Activated naive CD8-positive, alpha-beta T cell treated with anti-CD3 and anti-CD28 coated beads, Interleukin-2, amount 10 ng/mL, durations not matched to agents 7 days and 5 days (primary cell): ENCODE measurements at places on chromosomes 2 and 18.

- H3K4me3 ChIP-seq: no peak overlapping the region
- no peak for DNase-seq
- H3K36me3 ChIP-seq: peaks cover 2% of the 10 kb centered on the region
- peaks cover 22% of the 10 kb centered on the region for H3K27me3 ChIP-seq
- no peak overlapping the region for H3K27ac ChIP-seq
These were observed 48.1 kb downstream of the CYRIA start for GRCh38 chr2:16617282-16618266.

DNA sequence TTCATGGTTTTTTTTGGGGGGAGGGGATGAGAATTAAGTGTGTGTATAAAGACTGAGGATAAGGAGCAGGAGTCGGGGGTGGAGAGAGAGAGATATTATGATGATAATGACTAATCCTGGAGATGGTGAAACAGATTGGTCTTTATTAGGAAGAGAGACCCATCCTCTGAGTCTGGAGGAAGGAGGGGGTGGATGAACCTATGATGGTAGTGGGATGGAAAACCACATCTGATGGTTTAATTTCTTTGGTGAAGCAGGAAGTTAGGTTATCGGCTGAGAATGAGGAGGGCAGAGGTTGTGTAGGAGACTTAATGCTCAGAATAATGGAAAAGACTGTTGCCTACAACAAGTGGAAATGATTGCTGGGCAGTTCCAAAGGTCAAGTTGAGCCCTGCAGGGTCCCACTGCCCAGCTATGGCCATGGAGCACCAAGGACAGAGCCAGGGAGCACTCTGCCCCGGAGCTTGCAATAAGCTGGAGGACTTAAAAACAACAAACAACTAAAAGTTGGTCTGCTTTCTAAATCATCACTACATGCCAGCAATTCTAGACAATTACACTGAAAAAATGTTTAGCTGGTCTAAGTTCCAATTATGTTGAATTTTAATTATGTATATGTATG is 7.9 kb downstream of the SLC16A14 start:
- peaks cover 9% of the 10 kb centered on the region for H3K4me1 ChIP-seq
- H3K4me3 ChIP-seq: peak overlapping the region; percentile 3
- H3K36me3 ChIP-seq: peaks cover 8% of the 10 kb centered on the region
- no peak overlapping the region for H3K27ac ChIP-seq

GRCh38 chr2:170122883-170123547 is 54.9 kb upstream of the MYO3B start:
- H3K4me1 ChIP-seq: no peaks in the 10 kb centered on the region
- no peak overlapping the region for H3K27ac ChIP-seq
- H3K36me3 ChIP-seq: no peaks in the 10 kb centered on the region

GRCh38 chr2:195121341-195121740 is 535.7 kb upstream of the SLC39A10 start:
- no peak for DNase-seq
- no peaks in the 10 kb centered on the region for H3K27me3 ChIP-seq
- H3K4me1 ChIP-seq: no peaks in the 10 kb centered on the region
- no peak overlapping the region for H3K27ac ChIP-seq

- DNase-seq: no peak
- no peaks in the 10 kb centered on the region for H3K27me3 ChIP-seq
- peaks cover 2% of the 10 kb centered on the region for H3K36me3 ChIP-seq
- H3K4me1 ChIP-seq: peaks cover 19% of the 10 kb centered on the region
- no peak overlapping the region for H3K27ac ChIP-seq
These were observed 11.2 kb downstream of the PMAIP1 start for GRCh38 chr18:59910967-59911366.

GRCh38 chr2:2547451-2547850 is 216.4 kb upstream of the MYT1L start:
- no peak overlapping the region for H3K27ac ChIP-seq
- no peaks in the 10 kb centered on the region for H3K4me1 ChIP-seq
- no peak overlapping the region for H3K4me3 ChIP-seq
- H3K27me3 ChIP-seq: no peaks in the 10 kb centered on the region

DNA sequence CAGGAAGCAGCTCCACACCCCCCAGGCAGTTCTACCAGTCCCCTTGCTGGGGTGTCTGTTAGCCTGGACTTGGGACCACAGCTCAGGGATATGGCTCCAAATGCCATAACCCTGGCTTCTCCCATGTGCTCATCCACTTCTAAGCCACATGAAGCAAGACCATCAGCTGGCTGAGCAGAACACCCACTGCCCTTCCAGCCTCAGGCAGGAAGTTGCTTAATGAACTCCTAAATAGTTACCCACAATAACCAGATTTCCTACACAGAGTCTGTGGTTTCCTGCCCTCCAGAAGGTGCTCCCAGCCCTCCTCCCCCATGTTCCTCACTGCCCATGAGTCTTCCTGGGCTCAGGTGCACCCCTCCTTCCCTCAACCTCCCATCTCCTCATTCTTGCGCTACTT is 98.3 kb upstream of the EPC2 start:
- no peaks in the 10 kb centered on the region for H3K27me3 ChIP-seq
- H3K4me3 ChIP-seq: peak overlapping the region; percentile 38
- no peak for DNase-seq
- H3K27ac ChIP-seq: peak overlapping the region; percentile 86
- peaks cover 18% of the 10 kb centered on the region for H3K4me1 ChIP-seq

- no peaks in the 10 kb centered on the region for H3K36me3 ChIP-seq
- peaks cover 40% of the 10 kb centered on the region for H3K4me1 ChIP-seq
- no peak overlapping the region for H3K4me3 ChIP-seq
- no peak overlapping the region for H3K27ac ChIP-seq
These were observed 4.5 kb upstream of the GPR55 start for GRCh38 chr2:230929381-230930148.

GRCh38 chr18:41879256-41879655 is 75.8 kb upstream of the PIK3C3 start:
- DNase-seq: no peak
- no peaks in the 10 kb centered on the region for H3K36me3 ChIP-seq

DNA sequence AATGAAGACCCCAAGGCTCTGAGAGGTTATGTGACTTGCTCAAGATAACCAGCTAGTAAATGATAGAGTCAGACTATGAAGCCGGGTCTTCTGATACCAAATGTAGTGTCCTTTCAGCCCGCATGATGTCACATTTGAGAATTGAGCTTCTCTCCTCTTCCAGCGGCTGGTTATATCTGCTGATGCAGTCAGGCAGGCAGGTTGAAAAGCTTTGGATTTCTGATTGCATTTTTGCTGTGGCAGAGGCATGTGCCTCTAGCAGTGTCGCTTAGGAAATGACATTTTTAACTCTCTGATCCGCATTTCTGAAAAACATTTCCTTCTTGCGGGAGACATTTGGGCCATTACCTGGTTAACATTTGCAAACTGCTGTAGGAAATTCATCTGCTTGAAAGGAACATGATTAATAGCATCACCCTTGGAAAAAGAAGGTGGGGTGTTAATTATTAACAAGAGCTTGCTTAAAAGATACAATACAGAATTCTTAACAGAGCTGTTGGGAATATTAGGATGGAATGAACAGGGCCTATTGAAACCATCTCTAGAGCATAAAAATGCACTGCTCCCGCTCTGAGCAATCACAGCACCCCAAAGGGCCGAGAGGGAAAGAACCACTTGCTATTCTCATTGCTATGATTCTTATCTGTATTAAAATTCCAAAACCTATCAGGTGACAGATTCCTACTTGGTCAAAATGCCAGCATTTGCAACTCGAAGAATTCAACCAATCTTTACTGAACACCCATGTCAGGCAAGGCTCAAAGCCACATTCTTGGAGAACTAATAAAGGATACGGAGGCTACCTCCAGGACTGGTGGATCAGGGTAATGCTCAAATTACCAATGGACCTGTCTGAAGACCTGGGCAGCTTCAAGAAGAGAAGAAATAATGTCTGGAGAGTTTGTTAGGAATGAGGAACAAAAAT is 25.9 kb downstream of the MRO start:
- no peak overlapping the region for H3K4me3 ChIP-seq
- no peaks in the 10 kb centered on the region for H3K36me3 ChIP-seq
- peaks cover 33% of the 10 kb centered on the region for H3K27me3 ChIP-seq
- no peaks in the 10 kb centered on the region for H3K4me1 ChIP-seq

- peaks cover 56% of the 10 kb centered on the region for H3K27me3 ChIP-seq
- peak overlapping the region; percentile 55 for H3K4me3 ChIP-seq
- no peak overlapping the region for H3K27ac ChIP-seq
- DNase-seq: no peak
- peaks cover 12% of the 10 kb centered on the region for H3K4me1 ChIP-seq
These were observed 980 bp upstream of the SPTBN1 start for GRCh38 chr2:54455131-54455562.

GRCh38 chr2:49102146-49102545 is 52.2 kb downstream of the FSHR start:
- no peak for DNase-seq
- no peak overlapping the region for H3K4me3 ChIP-seq
- H3K27me3 ChIP-seq: no peaks in the 10 kb centered on the region
- no peaks in the 10 kb centered on the region for H3K36me3 ChIP-seq
- H3K27ac ChIP-seq: no peak overlapping the region

- no peak overlapping the region for H3K4me3 ChIP-seq
- no peaks in the 10 kb centered on the region for H3K36me3 ChIP-seq
- no peak for DNase-seq
- no peak overlapping the region for H3K27ac ChIP-seq
- no peaks in the 10 kb centered on the region for H3K27me3 ChIP-seq
- H3K4me1 ChIP-seq: peaks cover 2% of the 10 kb centered on the region
These were observed 274.7 kb downstream of the RNF144A start for GRCh38 chr2:7191932-7192331.

DNA sequence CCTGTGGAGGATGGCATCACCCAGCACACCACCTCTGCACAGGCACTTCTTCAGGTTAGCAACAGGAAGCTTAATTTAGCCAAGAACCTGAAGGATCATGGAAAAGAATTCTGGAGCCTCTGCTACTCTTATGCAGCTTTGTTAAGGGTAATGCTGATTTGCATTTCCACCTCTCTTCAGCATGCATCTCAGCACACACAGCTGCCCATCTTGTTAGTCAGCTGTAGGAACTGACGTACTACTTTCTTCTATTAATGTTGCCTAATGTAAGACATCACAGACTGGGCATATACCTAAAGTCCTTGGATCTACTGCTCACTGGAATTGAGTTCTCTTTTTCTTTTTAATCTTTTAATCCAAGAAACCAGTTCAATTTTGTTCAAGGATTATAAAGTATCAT is 181.0 kb downstream of the SPP2 start:
- no peaks in the 10 kb centered on the region for H3K4me1 ChIP-seq
- no peak overlapping the region for H3K27ac ChIP-seq
- DNase-seq: no peak
- H3K4me3 ChIP-seq: no peak overlapping the region
- peaks cover 2% of the 10 kb centered on the region for H3K36me3 ChIP-seq
- peaks cover 4% of the 10 kb centered on the region for H3K27me3 ChIP-seq

GRCh38 chr18:9831036-9831722 is 54.6 kb upstream of the TXNDC2 start:
- H3K4me1 ChIP-seq: no peaks in the 10 kb centered on the region
- peaks cover 10% of the 10 kb centered on the region for H3K27me3 ChIP-seq
- no peaks in the 10 kb centered on the region for H3K36me3 ChIP-seq
- no peak overlapping the region for H3K4me3 ChIP-seq

DNA sequence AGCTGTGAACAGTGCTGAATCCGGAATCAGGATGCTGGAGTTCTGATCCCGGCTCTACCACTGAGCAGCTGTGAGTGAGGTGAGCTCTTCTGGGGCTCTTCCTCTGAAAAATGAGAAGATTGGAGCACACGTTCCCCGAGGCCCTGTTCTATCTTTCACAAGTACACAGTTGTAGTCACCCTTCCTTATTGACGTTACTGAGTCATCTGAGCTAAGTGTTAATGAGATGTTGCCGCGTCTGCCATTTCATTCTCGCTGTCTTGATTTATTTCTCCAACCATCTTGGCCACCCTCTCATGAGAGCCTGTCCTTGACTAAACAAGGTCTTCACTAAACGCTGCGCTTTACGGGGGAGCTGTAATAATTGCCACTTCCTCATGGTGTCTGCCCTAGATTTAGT is 31.9 kb upstream of the EFR3B start:
- H3K36me3 ChIP-seq: no peaks in the 10 kb centered on the region
- H3K4me1 ChIP-seq: no peaks in the 10 kb centered on the region
- H3K4me3 ChIP-seq: no peak overlapping the region

DNA sequence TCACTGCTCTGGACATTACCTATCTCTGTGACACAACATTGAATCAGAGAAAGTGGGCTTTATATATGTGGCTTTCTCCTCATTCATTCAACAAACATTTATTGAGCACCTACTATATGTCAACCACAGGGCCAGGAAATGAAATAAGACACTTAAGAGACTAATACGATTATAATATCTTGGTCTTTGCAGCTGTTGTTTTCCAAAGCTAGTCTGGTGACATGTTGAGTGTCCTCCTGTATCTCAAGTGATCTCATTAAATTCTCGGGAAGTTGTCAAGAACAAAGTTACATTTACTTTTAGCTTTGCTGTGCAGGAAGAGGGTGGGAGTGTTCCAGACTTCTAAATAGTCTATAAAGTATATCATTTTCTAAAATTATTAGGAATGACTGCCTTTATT is 164.6 kb upstream of the SP5 start:
- peaks cover 3% of the 10 kb centered on the region for H3K36me3 ChIP-seq
- no peaks in the 10 kb centered on the region for H3K4me1 ChIP-seq
- no peak overlapping the region for H3K27ac ChIP-seq
- DNase-seq: no peak
- H3K27me3 ChIP-seq: peaks cover 7% of the 10 kb centered on the region
- no peak overlapping the region for H3K4me3 ChIP-seq

GRCh38 chr2:145085612-145086011 is 565.7 kb upstream of the ZEB2 start:
- H3K27ac ChIP-seq: no peak overlapping the region
- no peaks in the 10 kb centered on the region for H3K27me3 ChIP-seq
- no peaks in the 10 kb centered on the region for H3K36me3 ChIP-seq
- no peak overlapping the region for H3K4me3 ChIP-seq
- no peak for DNase-seq

DNA sequence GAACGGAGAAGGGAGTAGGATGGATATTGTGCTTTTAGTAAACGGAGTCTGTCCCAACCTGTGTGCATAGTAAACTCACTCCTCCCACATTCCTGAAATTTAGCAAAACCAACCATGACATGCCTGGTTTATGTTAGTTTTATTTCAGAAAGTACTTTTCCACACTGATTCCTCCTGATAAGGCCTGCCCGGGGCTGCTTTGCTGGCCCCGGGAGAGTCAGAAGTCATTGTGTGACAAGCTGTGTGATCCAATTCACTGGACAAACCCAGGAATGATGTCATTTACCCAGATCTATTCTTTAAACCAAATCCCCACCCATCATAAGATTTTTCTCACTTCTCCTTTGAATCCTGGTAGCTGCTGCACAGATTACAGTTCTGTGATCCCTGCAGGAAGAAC is 109.0 kb downstream of the SETBP1 start:
- peaks cover 1% of the 10 kb centered on the region for H3K36me3 ChIP-seq
- no peak overlapping the region for H3K27ac ChIP-seq
- DNase-seq: no peak
- H3K27me3 ChIP-seq: peaks cover 20% of the 10 kb centered on the region
- H3K4me1 ChIP-seq: peaks cover 3% of the 10 kb centered on the region
